ENCODE measurements at places on chromosomes 4 and X. TPM values are rescaled to one million over a fixed set of nuclear protein-coding genes. Genes with fewer than 3 reads are reported as not detected.
A peak's percentile ranks its signal among the peaks of the same experiment; 100 is the strongest.

GRCh38 chrX:147476008-147476407 lies 435.7 kb upstream of the FMR1 start:
- DNase-seq = no peak

DNA sequence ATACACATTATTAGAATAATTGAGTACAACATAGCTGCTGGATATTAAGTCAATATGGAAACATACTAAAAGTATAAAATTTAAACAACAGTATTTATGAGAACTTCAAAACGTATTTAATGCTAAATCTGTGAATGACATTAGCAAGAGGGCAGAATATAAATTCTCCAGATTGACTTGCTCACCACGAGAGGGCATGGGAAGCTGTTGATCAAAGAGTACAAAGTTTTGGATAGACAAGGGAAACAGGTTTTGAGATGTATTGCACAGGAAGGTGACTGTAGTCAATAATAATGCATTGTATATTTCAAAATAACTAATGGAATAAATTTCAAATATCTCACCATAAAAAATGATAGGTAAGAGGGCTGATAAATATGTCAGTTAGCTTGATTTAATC lies 768.2 kb downstream of the CENPC start:
- DNase-seq = no peak

CENPVL2 gene
- total RNA-seq = not detected

DNA sequence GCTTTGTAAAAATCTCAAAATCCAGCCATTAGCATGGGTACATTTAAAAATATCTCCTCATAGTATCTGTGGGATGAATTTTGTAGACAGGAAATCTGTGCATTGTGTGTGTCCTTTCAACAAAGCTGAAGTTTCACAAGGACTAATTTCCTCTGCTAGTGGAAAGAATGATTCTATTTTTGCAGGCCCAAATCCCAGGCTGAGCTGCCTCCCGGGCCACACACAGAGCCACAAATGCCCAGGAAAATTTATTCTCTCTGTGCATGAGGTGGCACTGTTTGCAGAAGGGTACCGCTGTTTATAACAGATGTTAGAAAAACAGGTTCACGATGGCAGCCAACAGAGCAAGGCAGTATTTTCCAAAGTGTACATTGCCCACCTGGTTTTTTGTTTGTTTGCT lies 11.0 kb upstream of the VCX3B start:
- DNase-seq = no peak

DNA sequence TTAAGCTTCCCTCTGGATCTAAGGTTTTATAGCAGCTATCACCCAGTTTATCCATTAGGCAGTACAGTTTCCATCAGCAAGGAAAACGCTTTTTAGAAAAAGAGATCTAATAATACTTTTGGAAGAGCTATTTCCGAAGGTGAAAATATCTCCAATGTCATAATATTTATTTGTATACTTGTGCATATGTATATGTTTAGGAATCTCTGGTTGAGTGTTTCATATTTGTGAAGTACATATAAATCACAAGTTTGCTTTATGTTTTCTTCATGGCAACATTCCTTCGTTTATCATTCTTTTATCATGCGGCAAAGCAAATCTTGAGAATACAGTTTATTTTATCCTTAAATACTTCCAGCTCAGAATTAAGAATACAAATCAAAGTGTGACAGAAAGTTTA lies 6.2 kb upstream of the PCDH18 start:
- DNase-seq = no peak

DNA sequence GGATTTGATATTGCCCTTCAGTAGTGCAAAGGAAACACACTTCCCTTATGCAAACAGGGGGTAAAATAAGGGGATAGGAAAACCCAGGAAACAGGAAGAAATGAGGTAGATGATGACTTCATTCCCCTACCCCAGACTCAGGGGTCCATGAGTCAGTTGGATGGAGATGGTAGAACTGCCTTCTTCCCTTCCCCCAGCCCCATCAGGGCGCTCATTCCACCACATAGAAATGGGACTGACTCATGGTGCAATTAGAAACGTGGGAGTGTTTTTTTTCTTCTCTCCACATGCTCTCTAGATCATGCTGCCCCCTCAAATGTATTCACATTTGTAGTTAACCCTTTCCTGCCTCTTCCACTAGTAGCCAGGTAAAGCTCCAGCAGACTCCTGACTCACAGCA lies 23.1 kb upstream of the ARMCX2 start:
- peak; percentile 25 for DNase-seq

DNA sequence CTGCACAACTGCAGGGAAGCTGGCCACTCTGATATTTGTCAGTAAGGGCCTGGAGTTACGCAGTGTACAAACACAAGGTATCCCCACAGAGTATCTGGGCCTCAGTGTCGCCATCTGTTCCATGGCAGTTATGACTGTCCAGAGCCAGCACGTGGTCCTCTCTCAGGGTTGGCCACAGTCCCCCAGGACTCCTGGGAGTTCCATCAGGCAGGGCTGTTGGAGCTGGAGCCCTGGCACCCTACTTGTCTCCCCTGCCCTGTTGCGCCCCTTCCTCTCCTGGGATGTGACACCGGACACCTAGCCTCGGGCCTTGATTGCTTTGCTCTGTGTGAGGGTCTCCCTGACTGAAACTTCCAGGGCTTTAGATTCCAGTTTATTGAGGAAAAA lies 8.4 kb downstream of the HTRA3 start:
- DNase-seq = peak; percentile 89

DNA sequence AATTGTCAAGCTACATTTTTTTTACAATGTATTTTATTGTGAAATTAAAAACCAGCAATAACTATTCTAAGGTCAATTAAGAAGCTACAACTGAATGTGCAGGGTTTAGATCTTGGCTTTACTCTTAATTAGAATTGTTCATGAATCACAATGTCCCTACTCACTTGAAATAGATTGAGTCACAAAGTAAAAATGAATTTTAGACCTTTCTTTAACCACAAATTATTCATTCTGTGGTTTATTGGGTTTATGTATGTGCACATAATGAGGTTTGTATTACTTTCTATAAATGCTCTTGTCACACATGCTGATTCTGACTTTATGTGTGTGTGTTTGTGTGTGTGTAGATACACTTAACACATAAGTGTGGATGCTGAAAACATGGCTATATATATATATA lies 647.0 kb upstream of the AADAT start:
- no peak for DNase-seq

- DNase-seq = no peak
Measured at GRCh38 chrX:109643687-109644086, 18.7 kb upstream of the KCNE5 start.

- DNase-seq = no peak
Measured at GRCh38 chr4:87034527-87034926, 99.7 kb downstream of the AFF1 start.

DUX4 gene
- not detected for total RNA-seq

ABCG2 gene
- 0.59 TPM for total RNA-seq

GRCh38 chr4:53923921-53924320 lies 140.5 kb downstream of the CHIC2 start:
- DNase-seq = no peak

MTTP gene
- total RNA-seq = not detected

GRCh38 chr4:110735686-110736085 lies 112.8 kb upstream of the PITX2 start:
- no peak for DNase-seq

DNA sequence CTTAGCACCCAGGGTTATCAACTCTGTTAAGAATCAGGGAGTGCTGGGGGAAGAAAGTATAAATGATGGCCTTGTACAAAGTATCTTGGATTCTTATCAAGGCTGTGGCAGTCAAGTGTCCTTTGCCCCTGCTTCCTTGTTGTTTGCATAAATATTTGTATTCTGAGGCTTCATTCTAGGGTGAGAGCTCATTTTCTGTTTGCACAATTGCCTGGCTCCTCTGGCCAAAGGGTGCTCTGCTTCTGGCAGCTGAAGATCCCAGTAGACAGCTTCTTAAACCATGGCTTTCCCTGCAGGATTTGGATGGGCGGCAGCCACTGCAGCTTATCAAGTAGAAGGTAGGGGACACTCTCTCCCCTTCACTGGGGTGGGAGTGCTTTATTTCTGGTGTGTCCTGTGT lies at the start of gene GBA3:
Gene GBA3 (plus strand): TSS at position 202 of the 400 bp plus-strand sequence.
- no peak for DNase-seq

DNA sequence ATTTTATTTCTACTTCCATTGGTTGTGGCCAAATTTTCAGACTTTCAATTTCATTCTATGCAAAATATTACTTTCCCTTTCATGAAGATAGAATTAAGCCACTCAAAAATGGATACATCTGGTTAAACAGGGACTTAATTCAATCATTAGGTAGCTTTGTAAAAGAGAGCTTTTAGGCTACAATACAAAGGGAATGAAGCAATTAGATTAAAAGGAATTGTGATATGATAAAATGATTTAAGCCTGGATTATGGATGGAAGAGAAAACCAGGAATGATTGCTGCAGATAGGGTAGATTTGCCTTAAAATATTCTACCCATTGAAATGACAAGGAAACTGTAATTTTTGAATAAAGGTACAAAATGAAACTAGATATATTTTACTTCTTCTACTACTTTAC lies 134.6 kb upstream of the PDHA2 start:
- no peak for DNase-seq

DNA sequence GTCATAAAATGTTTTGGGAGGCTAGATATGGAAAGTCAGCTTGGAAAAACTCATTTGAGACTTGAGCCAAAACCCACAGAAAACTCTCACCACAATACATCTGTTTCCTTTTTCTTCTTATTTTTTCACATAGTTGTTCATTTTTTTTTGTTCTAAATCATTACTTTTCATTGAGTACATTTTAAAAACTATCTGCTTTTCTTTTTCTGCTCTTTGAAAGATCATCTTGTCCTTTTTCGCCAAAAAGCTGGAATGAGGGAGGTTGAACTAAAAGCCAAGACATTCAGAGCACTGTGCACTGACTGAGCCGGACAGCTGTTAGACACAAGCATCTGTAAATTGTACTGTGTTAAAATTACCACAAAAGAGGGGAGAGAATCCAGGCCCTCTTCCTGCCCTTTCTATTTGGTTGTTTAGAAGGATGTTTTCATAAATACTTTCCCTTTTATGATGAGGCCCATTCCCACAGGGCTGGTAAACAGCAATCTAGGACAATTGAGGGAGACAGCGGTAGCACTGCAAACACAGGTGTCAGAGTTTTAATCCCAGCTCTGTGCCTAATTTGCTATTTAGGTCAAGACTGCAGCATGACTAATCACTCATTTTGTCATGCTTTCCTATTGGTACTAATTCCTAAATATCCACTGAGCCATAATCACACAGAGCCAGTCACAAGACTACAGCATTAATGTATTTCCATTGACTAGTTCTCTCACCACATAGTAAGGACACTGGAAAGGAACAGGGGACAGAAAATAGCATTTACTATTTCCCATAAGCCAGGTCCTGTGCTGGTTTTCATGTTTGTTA lies 7.3 kb upstream of the RNF150 start:
- no peak for DNase-seq

DNA sequence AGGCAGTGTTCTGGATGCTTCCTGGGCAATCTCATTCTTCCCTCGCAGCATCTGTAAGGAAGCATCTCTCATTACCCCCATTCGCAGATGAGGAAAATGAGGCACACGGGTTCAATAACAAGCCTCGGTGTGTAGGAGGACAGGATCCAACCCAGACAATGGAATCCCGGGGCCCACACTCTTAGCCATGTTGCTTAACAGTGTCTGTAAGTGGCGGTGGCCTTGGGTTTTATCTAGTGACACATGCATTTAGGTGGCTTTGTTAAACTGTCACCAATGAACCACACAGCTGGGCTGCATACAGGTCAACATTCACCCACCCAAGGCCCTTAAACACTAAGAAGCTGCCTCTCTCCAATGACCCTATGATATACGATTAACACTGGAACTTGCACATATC lies 22.6 kb downstream of the RELL1 start:
- DNase-seq = peak; percentile 49

DNA sequence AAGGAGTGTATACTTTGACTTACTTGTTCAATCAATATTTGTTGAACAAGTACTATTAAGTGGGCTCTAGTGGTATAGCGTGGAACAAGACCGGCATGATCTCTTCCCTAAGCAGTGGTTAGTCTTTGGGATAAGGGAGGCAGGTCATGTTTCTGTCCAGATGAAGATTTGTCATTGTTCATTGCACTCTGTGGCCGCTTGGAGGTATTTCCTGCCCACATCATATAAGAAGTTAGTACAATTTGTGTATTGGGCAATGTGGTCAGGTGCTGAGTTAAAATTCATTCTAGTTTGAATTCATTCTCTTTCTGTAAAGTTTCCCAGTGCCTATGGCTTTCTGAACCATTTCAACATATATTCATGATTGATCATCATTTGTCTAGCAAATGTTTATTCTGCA lies 101.1 kb upstream of the SHISA3 start:
- DNase-seq = no peak

DNA sequence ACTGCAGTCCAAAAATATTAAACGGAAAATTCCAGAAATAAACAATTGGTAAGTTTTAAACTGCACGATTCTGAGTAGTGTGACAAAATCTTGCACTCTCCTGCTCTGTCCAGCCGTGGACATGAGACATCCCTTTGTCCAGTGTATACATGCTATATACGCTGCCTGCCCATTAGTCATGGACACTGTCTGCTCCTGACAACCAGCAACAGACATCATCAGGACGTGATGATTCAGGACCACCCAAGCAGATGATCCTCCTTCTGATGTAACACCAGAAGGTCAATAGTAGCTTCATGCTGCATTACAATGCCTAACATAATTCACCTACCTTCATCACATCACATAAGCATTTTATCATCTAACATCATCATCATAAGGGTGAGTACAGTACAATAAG lies 36.3 kb downstream of the ATRX start:
- no peak for DNase-seq

GRCh38 chrX:136647677-136648360 lies at the start of gene CD40LG:
CD40LG (plus strand) TSS chrX:136648158; CDS start chrX:136648249, 91 bp downstream.
- no peak for DNase-seq

GRCh38 chr4:87073199-87074120 lies 138.6 kb downstream of the AFF1 start:
- DNase-seq = no peak

GRCh38 chr4:142282870-142283431 lies 563.1 kb downstream of the INPP4B start:
- no peak for DNase-seq

- DNase-seq = no peak
Measured at GRCh38 chr4:73897380-73898136, 28.4 kb downstream of the CXCL1 start.

DNA sequence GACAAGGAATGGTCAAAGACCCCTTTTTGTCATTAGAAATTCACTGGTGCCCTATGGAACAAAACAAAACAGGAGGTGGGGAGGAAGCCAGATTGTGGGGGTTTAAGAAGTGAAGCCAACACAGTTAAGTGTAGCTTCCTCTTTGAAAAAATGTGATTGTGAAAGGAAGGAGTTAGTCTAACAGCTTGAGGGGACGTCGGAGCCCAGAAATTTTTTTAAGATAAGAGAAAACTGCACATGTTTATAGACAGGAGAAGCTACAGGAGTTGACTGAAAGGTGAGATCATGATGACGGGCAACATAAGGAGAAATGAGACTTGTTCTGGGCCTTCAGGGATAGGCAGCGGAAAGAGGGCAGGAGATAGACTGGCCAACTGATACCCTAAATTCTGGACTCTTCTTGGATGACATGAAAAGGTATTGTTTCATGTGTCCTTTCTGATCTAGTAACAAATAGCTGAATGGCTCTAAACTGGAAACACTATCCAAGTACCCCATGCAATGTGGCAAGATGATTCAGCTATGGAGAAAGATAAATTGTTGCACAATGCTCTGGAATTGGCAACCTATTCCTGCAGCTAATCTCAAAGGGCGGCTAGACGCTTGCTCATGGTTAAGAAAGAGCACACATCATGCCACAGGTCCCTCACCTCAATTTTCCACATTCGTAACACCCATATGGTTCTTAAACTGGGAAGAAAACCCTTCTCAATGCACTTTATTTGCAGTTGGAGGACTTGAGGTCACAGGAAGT lies 3.7 kb upstream of the HDAC8 start:
- no peak for DNase-seq

ANOS1 gene
- 1.1 TPM for total RNA-seq

GRCh38 chr4:25578432-25578831 lies 77.2 kb upstream of the SLC34A2 start:
- DNase-seq = peak; percentile 13

All from osteoblast (primary cell).